SJCRH30 (cell line): ENCODE measurements at places on chromosomes 1 and 21.

DNA sequence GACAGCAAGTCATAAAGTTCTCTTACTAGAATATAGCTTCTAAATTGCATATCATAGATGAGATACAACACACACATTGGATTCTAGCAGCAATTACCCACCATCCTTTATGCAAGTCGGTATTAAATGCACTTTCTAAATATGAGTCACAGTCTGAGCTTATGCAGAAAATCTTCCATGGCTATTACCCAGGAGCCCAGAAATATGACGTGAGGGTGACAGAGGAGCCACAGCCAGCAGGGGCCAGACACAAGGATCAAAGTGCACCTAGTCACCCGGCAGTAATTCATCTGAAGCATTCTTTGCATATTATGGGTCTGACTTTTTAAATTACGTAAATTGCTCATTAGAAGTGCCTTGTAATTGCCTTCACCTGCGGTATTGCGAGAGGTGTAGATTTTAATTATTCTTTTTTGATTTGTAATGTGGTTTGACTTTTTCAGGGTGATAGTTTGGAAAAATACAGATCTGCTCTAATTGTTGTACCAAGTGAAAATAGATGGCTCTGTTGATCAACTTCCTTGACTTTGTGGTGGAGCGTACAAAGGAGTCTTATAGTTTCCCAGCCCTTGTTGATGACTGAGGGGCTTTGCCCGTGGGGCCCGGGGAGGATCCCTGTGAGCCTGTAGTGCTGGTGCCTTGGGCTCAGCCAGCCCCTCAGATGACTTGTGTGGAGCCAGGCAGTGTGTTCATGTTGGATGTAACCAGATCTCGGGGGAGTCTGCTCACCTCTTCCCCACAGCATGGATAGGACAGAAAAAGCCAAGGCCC lies 470.0 kb upstream of the VAMP3 start:
- peak; percentile 82 for DNase-seq

DNA sequence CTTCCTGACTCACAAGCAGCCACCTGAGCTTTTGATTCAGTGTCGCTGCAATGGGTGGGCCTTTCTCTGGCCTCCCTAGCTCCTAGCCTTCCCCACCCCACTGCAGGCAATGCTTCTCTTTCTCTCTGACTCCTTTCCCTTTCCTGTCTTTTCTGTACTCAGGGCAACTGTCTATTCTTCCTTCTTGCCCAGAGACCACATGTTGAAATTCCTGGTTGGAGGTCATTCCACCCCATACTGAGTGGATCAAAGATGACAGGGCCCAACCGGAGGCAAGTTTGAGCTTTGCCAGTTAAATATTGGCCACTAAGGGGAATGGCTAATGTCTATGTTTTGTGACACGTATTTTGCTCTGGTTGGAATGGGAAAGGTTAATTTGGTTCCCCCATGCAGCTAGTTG lies 65.2 kb upstream of the ARID1A start:
- no peak for DNase-seq

- no peak for DNase-seq
Observed at GRCh38 chr1:195761104-195761503, 847.1 kb downstream of the KCNT2 start.

GRCh38 chr1:27616441-27616840 lies 12.5 kb upstream of the AHDC1 start:
- DNase-seq: no peak

GRCh38 chr1:240492832-240493440 lies 119.0 kb downstream of the GREM2 start:
- no peak for DNase-seq

DNA sequence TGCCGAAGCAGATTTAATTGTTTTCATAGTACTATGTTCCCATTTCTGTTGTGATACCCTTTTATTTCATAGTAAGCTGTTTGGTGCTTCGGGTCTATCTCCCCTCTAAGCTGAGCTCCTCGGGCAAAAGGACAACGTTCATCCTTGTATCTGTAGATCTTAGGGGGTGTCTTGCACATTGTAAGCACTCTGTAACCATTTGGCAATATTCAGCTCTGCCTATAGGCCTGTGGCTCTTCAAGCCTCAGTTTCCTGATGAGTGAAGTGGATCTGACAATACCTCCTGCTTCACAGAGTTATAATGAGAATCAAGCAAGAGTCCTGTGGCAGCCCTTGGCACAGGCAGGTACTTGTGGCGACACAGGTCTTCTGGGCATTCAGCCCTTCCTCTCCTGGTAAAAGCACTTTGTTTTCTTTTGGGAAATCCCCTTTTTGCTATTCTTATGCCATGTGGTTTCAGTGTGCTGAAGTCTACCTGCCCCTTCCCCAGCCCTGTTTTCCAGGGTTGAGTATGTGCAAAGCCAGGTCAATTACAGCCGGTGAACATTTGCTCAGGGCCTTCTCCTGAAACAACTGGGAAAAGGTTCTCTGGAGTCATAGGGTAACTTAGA lies 8.5 kb upstream of the EXO1 start:
- DNase-seq: no peak

GRCh38 chr1:29687601-29688244 lies 451.4 kb downstream of the PTPRU start:
- no peak for DNase-seq

GRCh38 chr1:55582084-55582483 lies 366.9 kb upstream of the USP24 start:
- no peak for DNase-seq
